ENCODE measurements at places on chromosomes 4 and X. TPM values are rescaled to one million over a fixed set of nuclear protein-coding genes. Genes with fewer than 3 reads are reported as not detected.

Gene FSTL5
- total RNA-seq, result 0.13 TPM

GRCh38 chrX:9180623-9181022 is 146.7 kb upstream of the FAM9B start:
- DNase-seq, result no peak

DNA sequence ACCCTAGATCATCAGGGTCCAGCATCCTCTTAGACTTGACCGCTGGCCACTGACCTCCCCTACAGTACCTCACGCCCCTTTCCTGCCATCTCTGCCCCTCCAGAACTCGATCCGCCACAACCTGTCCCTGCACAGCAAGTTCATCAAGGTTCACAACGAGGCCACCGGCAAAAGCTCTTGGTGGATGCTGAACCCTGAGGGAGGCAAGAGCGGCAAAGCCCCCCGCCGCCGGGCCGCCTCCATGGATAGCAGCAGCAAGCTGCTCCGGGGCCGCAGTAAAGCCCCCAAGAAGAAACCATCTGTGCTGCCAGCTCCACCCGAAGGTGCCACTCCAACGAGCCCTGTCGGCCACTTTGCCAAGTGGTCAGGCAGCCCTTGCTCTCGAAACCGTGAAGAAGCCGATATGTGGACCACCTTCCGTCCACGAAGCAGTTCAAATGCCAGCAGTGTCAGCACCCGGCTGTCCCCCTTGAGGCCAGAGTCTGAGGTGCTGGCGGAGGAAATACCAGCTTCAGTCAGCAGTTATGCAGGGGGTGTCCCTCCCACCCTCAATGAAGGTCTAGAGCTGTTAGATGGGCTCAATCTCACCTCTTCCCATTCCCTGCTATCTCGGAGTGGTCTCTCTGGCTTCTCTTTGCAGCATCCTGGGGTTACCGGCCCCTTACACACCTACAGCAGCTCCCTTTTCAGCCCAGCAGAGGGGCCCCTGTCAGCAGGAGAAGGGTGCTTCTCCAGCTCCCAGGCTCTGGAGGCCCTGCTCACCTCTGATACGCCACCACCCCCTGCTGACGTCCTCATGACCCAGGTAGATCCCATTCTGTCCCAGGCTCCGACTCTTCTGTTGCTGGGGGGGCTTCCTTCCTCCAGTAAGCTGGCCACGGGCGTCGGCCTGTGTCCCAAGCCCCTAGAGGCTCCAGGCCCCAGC is 5.2 kb downstream of the FOXO4 start:
- no peak for DNase-seq

DNA sequence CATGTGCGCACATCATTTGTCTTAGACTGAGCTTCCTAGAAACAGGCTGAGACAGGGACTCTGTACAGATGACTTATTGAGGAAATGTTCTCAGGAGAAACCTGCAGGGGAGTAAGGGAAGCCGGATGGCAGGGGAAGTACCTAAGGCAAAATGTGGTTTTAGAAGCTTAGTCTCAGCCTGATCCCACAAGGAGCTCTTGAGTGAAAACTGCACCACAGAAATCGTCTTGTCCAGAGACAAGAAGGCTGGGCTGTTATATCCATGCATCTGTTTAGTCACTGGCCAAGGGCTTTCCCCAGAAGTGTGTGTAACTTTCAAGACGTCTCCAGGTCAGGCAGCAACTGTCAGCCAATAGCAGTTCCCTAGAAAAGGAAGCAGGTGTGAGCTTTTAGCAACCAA is 86.0 kb downstream of the FUNDC1 start:
- DNase-seq, result no peak

Measured in colonic mucosa (tissue), 4 donors.